LNCaP clone FGC (cell line): ENCODE measurements at places on chromosomes 2 and 18.

- DNase-seq: no peak
Measured at GRCh38 chr2:64786343-64787018, 132.8 kb upstream of the SERTAD2 start.

DNA sequence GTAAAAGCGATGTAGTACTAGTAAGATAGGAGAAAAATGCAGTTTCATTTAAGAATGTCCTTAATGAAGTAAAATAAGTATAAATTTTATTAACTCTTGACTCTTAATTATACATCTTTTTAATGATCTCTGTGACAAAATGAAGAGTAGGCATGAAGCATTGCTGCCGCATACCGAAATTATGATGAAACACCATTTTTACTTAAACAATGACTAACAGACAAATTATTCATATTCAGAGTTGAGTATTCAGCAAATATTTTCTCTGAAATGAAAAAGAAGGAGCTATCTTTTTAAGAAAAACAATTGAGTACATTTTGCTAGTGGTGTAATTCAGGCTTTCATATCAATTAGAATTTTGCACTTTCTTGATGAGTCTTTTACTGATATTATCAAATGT, 150.6 kb upstream of the DOCK10 start:
- DNase-seq: no peak

- DNase-seq: no peak
Measured at GRCh38 chr18:74957588-74958224, 251.2 kb downstream of the PTGR3 start.

DNA sequence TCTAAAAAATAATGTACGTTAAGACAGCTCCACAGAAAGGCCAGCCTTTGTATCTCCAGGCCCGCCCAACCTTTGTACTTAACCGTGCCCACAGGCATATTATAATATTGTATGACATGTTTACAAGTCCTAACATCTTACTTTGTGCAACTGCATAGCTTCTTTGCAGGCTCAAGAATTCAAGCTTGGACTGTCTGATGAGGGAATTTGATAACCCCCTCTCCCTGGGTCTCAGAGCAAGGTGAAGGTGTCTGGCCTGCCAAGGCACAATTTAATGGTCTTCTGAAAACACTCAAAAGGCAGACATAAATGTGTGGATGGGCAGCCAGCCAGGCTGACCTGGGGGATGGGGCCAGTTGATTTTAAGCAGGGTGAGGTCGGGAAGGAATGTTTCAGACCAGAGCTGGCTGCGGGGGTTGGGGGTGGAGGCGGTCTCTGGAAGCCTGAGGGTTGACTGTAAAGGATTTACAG, 732.7 kb upstream of the FANCL start:
- no peak for DNase-seq

- no peak for DNase-seq
Measured at GRCh38 chr2:3626118-3626811, 31.4 kb downstream of the COLEC11 start.

GRCh38 chr2:36530178-36530982, 67.6 kb downstream of the FEZ2 start:
- DNase-seq: no peak

DNA sequence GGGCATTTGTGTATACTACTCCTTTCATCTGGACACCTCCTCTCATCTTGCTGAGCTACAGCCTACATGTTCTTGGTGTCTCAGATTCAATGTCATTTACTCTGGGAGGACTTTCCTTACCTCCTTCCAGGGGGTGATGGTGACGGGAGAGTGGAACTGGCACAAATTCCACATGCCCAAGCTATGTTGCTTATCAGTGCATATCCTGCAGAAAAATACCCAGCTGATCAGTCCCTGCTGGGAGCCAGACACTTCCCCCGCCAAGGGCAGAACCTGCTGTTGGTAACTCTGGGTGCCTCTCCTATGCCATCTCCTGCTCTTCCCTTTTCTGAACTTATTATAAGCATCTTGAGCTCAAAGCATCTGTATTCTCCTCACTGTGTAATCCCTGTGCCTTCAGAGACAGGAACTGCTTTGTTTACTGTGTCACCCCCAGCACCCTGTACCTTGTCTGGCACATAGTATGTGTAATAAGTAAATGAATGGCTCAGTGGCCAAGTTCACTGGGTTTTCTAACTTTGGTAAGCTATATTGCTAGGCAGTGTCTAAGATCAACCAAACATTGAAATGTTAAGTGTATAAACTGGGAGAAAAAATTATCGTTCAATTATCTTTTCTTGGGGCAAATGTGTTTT, 87.7 kb upstream of the LPIN2 start:
- DNase-seq: no peak

GRCh38 chr2:222451224-222451674, 26.9 kb downstream of the SGPP2 start:
- no peak for DNase-seq

DNA sequence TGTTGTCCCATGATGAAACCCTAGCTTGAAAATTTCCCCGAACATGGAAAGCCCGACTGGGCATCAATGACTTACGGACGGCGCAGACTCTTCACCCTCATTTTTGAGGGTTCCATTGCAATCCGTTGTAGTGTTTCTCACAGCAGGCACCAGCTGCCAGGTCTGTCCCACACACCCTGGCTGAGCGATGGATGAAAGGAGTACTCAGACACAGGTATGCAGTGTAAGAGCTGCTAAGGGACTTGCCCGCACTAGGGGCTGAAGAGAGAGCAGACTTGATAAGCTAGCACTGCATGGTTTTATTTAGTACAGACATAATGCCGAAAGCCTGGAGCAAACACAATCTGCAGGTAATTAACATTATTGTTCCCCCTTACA, 15.8 kb downstream of the DYNAP start:
- DNase-seq: no peak

- DNase-seq: no peak
Measured at GRCh38 chr2:140177086-140177485, 1396.9 kb upstream of the NXPH2 start.

DNA sequence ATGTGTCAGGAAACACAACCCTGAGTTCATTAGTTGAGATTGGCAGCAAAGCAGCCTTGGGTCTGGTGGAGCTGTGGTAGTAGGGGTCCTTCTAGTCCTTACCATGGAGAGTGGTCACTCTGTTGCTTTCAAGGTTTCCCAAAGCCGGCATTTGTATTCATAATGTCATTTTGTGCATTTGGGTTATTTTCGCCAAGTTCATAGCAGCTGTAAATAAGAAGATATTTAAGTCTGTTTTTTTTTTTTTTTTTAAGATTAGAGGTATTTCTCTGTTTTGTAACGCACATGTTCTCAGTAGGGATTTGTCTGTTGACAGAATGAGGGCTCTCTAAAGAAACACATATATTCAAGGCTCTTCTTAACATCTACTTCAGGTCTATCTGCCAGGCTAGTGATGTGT, 114.1 kb downstream of the PRPF40A start:
- DNase-seq: no peak

- no peak for DNase-seq
Measured at GRCh38 chr2:197327472-197328098, 17.0 kb upstream of the ANKRD44 start.

DNA sequence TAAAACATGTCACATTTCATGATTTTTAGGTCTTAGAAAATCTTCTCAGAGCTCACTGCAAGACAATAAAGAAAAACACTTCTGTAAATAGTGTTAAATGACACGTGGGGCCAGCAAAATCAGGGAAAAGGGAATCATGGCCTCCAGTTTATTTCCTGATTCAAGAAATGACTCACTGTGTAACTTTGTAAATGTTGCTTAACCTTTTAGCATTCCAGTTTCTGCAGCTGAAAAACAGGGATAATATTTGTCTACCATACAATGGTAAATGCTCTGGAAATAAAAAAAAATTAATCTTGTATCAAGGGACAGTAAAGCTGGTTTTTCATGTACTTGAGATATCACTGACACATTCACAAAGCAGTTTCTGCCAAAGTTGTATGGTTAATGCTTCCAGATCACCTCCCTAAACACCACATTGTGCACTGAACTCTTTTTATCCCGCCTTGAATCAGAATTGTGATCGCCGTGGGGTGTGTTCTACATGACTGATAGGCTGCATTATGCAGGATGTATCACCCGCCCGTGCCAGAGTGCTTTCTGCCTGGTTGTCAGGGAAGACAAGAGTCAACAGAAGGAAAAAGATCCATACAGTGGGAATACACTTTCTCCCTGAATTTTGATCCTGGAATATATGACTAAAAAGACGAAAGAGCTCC, 238.8 kb downstream of the IKZF2 start:
- DNase-seq: peak; percentile 38

DNA sequence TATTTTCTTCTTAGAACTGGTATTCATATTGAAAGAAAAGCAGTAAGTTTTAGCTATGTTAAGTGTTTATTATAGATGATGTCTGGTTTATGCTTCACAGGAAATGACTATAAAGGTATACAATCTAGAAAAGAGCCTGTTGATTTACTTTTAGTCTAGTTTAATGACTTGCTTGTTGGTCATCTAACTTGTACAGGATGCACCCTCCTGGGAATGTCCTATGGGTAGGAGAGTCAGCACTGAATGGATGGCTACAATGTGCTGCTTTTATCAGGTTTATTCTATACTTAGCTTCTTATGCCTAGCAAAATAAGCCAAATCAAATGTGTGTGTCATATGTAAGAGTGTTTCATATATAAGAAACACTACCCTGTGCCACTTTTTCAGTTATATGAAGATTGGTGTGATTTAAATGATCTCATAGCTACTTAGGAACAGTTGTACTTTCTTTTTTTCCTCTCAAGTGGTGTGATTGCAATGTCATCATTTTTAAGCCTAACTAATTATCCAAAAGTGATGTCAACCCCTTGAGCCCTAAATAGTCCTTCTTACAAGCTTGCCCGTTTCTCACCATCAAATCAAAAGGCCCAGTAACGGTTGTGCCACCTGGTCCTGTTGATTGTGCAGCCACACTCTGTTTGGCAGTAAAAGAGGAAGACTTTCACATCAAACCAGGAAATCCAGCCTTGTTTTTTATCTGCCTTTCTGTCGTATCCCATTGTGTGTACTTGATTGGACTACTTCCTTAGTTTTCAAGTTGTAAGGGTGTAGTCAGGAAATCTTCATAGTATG, 176.0 kb downstream of the DIS3L2 start:
- no peak for DNase-seq

DNA sequence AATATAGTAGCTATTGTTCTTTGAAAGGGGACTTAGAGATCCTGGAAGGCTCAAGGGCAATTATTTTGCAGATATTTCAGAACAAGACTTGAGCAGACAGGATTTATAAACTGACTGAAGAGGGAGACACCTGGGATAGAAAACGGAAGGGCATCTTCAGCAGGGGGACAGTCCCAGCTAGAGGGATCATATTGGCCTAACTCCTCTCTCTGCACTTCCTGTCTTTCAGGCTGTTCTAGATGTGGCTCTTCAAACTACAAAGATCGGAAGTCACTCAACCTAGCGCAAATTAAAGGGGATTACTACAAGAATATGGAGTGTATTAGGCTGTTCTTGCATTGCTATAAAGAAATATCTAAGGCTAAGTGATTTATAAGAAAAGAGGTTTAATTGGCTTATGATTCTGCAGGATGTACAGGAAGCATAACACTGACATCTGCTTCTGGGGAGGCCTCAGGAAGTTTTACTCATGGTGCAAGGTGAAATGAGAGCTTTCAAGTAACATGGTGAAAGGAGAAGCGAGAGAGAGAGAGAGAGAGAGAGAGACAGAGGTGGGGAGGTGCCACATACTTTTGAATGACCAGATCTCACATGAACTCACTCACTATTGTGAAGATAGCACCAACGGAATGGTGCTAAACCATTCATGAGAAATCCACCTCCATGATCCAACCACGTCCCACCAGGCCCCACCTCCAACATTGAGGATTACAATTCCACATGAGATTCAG, 5.3 kb upstream of the CTIF start:
- no peak for DNase-seq

- no peak for DNase-seq
Measured at GRCh38 chr2:168165985-168166901, 81.2 kb downstream of the STK39 start.

DNA sequence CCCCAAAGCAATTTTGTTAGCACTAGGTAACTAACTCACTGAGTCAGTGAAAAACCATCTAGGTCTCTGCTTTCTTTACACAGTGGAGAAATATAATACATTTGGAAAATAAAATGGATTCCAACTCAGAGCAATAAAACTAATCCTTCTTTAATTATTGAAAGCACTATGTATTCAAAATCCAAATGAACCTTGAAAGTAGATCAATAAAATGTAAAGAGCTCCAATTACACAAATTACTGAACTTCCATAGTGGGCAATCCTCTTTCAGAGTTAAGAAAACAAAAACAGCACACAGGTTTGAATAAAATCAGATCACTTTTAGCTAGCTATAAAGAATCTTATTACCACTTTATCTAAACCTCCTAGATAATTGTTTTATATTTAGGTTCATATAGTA, 208.1 kb downstream of the NR4A2 start:
- DNase-seq: no peak

- DNase-seq: no peak
Measured at GRCh38 chr2:96921561-96922319, 51.9 kb upstream of the SEMA4C start.

DNA sequence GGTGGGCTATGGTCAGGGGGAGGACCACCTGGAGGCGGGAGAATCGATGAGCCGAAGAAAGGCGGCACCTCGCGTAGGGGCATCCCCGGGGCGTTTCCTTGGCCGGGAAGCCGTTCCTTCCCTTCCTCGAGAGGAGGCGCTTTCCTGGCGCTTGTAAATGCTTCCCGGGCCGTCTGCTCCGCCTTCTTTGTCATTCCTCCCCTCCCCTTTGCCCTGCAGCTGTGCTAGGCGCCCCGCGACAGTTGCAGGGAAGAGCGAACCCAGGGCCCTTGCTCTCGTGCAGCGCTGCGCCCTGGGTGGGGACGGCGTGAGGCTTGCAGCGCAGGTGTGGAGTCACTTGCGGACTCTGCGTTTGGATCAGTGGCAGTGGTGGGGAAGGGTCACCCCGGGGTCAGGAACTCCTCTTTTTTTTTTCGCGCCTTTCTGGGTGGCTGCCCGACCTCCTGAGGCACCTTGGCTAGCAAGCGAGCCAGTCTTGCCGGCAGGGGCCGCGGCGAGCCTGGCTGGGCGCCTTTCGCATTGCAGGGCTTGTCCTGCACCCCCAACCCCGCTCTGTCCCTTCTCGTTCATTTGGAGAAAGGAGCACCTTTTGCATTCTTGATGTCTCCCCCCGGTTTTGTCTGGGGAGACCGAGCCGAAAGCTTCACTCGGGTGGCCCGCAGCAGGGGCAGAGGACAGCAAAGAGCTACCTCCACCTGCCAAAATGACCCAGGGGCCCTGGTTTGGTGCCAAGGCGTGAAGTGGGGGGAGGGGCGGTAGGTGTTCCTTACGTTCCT, 858 bp downstream of the KCNS3 start:
- peak; percentile 62 for DNase-seq

GRCh38 chr2:144377914-144378313, 142.0 kb downstream of the ZEB2 start:
- no peak for DNase-seq

DNA sequence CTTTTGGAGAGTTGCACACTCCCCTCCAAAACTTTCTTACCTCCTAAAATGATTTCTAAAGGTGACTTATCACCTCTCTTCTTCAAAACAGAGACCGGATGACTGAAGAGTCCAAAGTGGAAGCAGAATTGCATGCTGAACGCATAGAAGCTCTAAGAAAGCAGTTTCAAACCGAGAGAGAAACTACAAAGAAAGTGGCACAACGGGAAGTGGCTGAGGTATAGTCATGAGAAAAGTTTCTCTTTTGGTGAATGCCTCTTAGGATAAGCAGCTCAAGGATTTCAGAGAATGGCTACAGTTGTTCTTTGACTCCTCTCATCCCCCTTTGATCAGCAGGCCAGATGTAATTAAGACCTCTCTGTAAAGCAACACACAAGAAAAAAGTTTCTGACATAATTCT, 73.6 kb downstream of the GTF3C3 start:
- DNase-seq: no peak
